ENCODE measurements at places on chromosomes 1 and 21.

DNA sequence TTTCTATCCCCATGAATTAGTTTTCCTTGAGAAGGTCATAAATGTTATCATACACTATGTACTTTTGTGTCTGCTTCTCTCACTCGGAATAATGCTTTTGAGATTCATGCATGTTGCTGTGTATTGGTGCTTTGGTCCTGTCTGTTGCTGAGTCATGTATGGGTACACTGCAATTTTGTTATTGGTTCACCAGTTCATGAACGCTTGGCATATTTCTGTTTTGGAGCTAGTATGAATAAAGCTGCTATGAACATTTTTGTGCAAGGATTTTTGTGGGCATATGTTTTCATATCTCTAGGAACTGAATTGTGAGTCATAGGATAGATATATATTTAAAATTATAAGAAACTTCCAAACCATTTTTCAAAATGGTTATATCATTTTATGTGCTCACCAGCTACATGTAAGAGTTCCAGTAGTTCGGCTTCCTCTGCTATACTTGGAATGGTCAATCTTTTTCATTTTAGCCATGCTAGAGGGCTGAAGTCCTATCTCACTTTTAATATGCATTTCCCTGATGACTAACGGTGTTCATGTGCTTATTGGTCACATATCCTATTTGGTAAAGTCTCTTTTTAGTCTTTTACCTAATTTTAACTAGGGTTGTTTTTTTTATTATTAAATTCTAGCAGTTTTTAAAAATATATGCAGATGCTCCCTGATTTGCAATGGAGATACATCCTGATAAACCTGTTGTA is 38.2 kb downstream of the ETS2 start:
- no peak for DNase-seq

DNA sequence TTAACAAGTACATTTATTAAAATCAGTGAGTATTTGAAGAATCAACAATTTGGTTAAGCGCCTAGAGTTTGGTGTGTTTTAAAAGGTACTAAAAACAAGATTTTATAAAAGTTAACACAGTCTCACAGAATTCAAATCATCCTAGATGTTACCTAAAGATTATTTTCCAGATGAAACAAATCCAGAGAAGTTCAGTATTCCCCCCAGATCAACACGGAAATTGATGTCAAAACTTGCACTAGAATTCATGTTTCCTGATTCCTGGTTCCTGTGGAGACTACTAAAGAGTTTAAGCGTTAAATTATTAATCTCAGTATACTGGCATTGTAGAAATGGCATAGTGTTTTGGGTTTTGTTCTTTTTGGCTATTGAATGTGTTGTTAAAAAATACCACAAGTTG is 1.4 kb downstream of the PTBP2 start:
- DNase-seq = no peak

GRCh38 chr21:19440792-19441655 is 1037.4 kb upstream of the TMPRSS15 start:
- DNase-seq = no peak

DNA sequence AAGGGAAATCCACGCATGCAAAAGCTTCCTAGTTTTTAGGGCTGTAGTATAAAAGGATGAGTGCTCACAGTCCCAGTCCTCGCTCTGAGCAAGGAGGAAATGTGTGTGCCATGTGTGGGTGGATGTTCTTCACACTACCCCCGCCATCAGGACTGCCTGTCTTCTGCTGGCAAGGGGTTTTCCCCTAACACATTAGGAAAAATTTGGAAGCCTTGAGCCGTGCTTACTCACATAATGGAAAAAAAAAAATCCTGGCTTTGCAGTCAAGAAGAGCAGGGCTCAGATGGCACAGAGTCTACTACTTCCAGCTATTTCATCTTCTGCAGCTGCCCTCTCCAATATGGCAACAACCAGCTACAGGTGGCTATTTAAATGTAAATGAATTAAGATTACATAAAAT is 363.1 kb downstream of the PLPP3 start:
- DNase-seq = no peak

- DNase-seq = no peak
These were observed 39.3 kb downstream of the TRIM62 start for GRCh38 chr1:33142483-33143064.

DNA sequence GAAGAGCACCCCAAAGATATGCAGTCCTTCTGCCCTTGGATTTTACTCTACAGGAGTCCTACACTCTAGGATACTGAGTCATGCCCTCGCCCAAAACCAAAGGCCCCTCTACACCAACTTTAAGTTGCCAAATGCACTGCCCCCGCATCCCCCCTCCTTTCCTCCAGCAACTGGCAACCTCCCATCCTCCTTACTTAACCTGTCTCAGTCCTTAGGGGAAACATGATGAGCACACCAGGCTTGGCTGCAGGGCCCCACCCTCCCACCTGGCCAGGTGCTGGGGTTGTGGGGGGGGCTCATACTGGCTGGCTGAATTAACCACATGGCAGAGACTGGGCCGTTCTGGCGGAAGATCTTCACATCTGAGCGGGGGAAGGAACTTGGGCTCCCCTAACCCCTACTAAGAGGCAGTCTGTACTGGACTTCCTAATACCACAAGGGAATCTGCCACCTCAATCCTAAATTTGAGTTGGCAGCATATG is 1.2 kb downstream of the HDGF start:
- no peak for DNase-seq

GRCh38 chr1:199954699-199955098 is 72.8 kb upstream of the NR5A2 start:
- no peak for DNase-seq

DNA sequence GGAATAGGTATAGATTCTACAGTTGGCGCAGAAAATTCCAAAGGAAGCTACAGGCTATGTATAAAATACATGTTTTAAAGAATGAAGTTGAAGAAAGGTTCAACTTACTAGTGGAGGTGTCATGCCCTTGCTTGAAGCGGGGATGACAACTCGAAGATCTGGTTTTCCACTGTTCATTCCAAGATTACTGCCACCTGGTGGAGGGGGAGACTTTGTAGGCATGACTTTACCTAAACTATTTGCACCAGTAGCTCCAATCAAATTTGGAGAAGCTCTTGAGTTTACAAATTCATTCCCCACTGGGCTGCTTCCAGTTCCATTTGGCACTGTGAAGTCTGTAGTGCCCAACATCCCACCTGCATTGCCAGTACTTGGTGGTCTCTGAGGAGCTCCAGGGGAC is 81.7 kb downstream of the AXDND1 start:
- no peak for DNase-seq

DNA sequence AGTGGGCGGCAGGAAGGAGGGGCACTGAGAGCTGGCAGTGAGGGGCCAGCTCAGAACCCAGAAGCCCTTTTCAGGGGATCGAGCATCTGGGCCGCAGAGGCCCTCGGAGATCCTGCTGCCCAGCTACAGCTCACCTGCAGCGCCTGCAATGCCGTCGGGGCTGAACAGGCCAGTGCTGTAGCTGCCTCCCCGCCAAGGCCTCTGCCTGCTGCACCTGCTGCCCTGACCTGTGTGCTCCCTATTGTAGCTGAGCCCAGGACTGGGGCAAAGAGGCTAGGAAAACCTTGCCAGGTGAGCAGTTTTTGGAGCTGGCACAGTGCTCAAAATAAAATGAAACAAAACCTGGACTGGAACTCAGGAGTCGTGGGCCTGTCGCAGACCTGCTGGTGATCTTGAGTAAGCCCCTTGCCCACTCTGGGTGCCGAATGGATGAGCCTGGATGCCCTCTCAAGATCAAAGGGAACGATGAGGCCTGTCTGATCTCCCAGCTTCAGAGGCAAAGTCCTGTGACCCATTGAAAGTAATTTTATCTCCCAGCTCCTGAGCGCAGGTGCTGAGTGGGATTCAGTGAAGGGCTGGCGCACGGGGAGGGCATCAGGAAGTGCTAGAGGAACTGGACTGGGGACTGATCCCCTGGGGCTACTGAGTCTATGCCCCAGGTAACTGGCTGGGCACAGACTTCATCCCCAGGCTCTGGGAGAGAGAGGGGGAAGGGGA is 154.6 kb downstream of the FOXD2 start:
- no peak for DNase-seq

- no peak for DNase-seq
These were observed 94.7 kb downstream of the CHD1L start for GRCh38 chr1:147337040-147337630.

DNA sequence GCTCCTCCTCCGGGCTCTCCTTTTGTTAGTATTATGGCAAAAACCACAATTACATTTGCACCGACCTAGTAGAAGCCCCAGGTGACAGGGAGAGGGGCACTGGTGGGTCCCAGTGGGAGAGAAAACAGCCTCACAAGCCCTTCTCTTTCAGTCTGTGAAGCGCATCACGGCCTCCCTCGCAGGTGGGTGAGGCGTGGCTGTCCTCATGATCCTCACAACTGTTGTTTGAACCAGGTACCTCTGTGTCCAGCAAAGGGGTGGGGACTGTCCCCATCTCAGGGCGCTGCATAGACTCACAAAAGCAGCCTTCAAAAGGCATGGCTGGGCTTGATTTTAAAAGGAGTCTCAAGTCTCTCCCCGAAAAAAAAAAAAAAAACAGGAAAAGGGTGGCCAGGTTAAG is 7.9 kb upstream of the C2CD2 start:
- DNase-seq = no peak

GRCh38 chr1:220487297-220487820 is 40.6 kb upstream of the MARK1 start:
- no peak for DNase-seq

GRCh38 chr1:240462766-240463395 is 149.1 kb downstream of the GREM2 start:
- DNase-seq = no peak

GRCh38 chr1:176211396-176212165 is 4.5 kb upstream of the COP1 start:
- DNase-seq = no peak

DNA sequence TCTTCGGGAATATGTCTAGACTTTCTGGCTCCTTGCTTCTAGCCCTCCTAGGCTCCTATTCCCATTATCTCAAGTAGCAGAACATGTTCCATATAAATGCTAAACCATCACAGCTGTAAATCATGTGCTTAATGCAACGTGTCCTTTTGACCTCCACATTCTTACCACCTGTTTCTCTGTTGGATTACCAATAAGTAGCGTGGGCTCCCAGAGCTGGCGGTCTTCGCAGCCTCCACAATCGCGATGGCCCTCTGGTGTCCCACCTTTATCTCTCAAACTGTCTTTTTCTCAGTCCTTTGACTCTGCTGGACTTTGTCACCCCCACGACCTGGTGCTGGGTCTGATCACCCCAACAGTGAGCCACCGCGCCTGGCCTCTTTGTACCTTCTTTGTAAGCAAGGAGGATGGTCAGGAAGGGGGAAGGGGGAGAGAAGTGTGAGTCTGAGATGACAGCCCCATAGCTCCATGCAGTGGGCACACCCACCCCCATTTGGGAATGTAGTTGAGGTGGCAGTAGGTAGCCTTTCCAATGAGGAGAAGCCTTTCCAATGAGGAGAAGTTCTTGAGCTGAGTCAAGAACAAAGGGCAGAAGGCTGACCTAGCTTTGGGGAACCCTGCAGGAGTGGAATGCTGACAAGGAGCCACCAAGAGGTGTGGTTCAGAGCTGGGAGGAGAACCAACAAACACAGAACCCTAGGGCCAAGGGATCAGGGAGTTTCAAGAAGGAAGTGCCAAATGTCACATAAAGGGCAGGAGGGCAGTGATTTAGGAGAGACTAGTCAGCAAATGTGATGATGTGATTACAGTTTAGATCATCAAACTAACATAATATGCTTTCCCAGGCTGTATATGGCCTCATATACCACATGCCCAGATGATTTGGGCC is 14.2 kb downstream of the TRAF5 start:
- no peak for DNase-seq

DNA sequence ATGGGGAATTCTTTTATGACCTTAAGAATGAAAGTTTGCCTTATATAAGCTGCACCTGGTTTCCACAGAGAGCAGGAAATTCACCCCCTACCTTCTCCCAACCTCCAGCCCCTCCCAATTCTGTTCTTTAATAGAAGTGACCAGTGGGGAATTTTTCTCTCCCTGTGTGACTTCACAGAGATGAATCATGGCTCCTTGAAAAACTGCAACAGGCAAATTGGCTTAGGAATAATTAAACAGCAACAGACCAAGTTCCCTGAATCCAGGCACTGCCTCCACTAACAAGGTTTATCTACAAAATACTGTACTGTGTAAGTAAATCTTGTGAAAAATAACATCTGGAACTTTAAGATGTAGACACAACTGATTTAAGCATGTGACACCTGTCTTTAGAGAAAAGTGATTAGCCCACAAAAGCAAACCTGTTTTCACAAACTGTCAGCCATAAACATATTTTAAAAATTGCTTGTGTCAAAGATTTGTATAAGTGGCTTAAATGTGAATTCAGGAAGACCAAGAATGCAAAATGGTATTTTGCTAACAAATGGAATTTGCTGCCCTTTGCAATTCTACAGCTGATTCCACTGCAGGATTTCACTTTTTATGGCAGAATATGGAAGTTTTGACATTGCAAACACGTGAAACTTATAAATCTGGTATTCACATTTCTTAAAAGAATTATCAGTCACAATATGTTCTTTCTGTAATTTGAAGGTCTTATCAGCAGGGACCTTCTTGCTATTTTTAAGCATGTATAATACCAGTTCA is 54.0 kb downstream of the ALG14 start:
- no peak for DNase-seq

DNA sequence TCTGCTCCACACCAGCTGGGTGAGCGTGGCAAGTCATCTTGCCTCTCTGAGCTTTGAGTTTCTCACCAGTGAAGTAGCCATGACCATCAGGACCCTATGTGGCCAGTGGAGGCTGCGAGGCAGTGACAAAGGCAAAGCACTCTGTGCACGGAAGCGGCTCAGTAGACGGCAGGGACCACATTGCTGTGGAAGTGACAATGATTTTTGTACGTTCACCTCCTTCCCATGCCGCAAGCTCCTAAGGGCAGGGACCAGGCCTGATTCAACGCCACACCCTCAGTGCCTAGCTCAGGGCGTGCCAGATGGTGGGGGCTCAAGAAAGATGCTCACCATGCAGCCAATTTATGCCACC is 210.5 kb downstream of the MATN1 start:
- no peak for DNase-seq

DNA sequence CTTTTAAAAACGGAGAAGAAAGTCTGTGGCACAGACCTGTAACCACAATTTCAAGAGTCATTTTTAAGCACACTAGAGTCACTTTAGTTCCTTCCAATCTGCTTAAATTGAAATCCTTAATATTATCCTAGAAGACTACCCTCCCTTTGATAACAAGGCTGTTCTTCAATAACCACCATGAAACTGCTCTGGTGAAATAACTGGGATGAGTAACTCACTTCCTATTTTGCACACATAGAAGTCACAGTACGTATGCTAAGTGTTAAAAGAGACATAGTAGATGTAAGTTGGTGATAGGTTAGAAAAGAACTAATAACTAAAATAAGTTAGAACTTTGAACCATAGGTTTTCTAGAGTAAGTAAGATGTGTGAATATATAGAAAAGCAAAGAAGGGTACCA is 107.8 kb downstream of the NME7 start:
- no peak for DNase-seq

DNA sequence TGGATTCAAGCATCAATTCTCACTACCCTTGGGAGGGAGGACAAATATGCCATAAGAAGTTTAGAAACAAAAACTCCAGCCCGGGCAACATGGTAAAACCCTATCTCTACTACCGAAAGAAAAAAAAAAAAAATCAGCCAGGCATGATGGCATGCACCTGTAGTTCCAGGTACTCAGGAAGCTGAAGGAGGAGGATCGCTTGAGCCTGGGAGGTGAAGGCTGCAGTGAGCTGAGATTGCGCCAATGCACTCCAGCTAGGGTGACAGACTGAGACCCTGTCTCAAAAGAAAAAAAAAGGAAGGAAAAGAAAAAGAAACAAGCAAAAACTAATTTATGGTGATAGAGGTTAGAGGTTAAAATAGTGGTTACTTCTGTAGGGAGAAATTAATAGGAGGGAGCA is 9.6 kb downstream of the ZNF644 start:
- DNase-seq = no peak

GRCh38 chr1:14181191-14181795 is 417.2 kb upstream of the KAZN start:
- DNase-seq = no peak
